ENCODE measurements at places on chromosomes 13 and 19.
A peak's percentile ranks its signal among the peaks of the same experiment; 100 is the strongest.

GRCh38 chr13:98521461-98522247, 55.3 kb downstream of the STK24 start:
- DNase-seq = peak; percentile 54

- DNase-seq = no peak
Observed at GRCh38 chr13:103386341-103386740, 320.1 kb upstream of the SLC10A2 start.

- no peak for DNase-seq
Observed at GRCh38 chr13:40993987-40994386, 25.1 kb downstream of the ELF1 start.

DNA sequence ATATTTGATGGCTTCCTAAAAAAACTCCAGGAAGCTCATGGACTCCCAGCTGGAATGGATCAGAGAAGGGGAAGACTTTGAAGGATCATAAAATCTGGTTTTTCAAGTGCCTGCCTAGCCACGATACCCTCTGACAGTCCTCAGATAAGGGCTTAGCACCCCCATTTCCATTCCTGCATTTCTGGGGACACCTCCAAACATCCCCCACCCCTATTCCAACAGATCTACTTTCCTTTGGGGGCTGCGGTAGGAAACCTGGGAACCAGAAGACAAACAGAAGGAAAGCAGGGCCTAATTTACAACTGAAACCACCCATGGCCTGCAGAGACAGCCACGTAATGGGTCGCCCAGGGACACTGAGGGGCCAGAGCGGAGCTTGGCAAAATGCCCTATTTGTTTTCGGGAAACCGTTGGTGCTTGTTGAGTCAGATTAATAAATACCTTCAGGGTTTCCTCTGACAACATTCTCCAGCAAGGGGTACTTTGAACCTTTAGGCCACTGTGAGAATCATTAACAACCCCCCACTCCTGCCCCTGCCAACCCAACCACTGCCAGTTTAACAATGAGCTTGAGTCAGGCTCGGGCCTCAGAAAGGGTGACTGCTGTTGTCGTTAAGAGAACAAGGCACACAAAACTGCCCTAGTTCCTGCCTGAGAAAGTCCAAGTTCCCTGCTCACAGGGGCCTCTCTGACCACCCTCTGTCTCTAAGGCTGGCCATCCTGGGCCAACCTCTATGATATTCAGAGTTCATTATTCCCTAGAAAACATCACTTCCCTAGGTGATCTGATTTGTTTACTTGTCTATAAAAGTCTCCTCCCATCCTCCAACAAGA, 23.5 kb downstream of the RHPN2 start:
- peak; percentile 57 for DNase-seq

GRCh38 chr19:17488593-17489391, 18.5 kb downstream of the SLC27A1 start:
- DNase-seq = no peak

- DNase-seq = peak; percentile 18
Observed at GRCh38 chr19:54458648-54459281, 4.8 kb downstream of the LENG9 start.

Measured in psoas muscle (tissue), 8 donors.